ENCODE measurements at places on chromosomes 2 and 18.
A peak's percentile ranks its signal among the peaks of the same experiment; 100 is the strongest.

DNA sequence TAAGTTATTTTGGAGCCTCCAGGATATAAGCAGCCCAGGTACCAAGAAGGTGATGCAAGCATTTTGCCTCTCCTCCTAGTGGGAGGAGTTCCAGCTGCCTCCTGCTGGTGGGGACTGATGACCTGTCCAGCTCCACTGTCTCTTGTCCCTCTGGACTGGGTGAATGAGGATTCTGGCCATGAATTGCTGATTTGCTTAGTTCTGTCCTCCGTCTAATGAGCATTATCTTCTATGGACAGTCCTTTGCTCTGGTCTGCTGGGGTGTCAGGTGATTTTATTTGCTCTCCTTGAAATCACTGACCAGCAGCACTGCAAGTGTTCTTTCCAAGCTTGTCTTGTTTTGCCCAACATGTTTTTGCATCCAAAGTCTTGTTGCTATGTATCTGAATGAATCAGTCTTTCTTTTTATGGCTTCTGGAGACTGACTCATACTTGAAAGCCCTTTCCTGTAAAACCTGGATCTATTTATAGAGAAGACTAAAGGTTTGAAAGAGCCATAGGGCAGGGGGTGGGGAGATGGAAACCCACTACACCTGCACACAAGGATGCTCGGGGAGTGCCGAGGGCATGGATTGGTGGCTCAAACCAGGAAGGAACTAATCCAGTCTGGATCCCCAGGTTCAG lies 40.5 kb upstream of the EFHD1 start:
- DNase-seq = no peak

DNA sequence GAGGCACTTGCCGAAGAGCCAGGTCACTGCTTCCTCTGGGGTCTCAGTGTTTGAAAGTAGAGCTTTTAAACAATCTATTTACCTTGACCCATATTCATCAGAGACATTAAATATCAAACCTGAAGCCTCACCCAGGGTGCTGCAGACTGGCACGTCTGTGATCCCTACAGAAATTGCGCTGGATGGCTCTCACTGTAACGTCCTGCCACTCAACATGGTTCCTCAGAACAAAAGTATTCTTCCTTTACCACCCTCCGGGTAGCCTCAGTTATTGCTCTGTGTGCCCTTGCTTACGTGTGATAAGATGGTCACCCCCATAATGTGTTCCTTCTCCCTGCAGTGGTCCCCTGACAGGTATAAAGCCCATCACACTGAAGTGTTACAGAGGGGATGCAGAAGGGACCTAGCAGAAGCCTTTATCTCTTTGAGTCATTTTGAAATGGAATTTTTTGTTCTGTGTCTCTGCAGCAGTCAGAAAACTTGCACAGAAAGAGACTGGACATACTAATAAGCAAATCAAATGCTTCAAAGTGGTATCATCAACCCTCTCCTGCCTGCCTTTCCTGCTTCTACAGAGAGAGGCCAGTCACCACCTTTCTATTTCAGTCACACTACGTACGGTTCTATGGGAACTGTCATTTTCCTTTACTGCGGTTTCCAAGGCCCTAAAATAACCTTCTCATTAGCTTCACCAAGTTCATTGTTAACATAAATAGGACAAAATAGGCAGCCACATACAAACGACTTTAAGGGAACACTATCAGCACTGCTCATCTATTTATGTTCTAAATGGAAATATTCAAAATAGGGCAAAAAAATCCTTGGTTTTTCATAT lies 86.8 kb downstream of the METTL8 start:
- DNase-seq = no peak

GRCh38 chr2:95262896-95263542 lies 11.2 kb upstream of the PROM2 start:
- no peak for DNase-seq

GRCh38 chr2:160429248-160430000 lies 64.2 kb downstream of the RBMS1 start:
- DNase-seq = peak; percentile 61

GRCh38 chr2:177149155-177149503 lies 63.5 kb upstream of the HNRNPA3 start:
- no peak for DNase-seq

GRCh38 chr18:40608226-40608625 lies 1346.8 kb upstream of the PIK3C3 start:
- no peak for DNase-seq

DNA sequence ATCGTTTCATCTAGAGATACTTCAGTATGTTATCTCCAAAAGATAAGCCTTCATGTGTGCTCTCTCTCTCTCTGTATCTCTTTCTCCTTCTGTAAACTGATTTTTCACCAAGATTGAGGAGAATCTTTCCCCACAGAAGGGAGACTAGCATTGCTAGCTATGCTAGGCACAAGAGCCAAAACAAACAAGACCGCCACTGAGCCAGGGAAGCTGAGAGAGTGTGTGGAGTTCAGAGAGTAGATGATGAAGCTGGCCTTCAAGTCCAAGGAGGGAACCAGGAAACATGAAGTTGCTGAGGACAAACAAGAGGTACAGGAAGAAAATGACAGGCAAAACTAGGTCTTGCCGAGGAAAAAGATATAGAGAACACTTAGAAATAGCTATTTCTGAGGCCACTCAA lies 23.4 kb downstream of the DAPL1 start:
- no peak for DNase-seq

DNA sequence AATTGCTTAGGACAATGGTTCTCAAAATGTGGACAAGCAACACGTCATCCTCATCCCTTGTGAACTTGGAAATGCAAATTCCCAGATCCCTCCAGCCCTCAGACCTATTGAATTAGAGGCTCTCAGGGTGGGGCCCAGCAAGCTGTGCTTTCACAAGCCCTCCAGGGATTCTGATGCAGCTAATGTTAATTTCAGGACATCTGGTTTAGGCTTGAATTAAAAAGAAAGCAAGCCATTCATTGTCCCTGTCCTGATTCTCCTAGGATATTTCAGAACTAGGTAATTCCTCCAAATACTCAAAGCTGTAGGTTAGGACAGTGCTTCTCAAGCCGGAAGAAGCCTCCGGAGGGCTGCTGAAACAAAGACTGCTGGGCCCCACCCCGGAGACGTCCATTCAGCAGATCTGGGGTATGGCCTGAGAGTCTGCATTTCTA lies 26.0 kb upstream of the GLI2 start:
- no peak for DNase-seq

DNA sequence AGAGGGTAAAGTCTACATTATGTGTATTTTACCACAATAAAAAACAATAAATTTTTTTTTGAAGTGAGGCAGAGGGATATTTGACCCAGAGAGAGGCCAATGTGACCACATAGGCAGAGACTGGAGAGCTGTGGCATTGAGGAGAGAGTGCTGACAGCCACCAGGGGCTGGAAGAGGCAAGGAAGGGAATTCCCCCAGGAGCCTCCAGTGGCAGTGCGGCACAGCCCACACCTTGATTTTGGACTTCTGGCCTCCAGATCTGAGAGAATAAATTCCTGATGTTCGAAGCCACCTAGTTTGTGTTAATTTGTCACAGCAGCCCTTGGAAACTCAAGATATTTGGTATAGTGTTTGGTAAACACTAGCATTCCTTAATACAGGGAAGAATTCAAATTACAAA lies 22.7 kb downstream of the ANKRD29 start:
- DNase-seq = no peak

- DNase-seq = no peak
Observed at GRCh38 chr2:453132-453531, 165.2 kb upstream of the ALKAL2 start.

- no peak for DNase-seq
Observed at GRCh38 chr2:64422466-64422865, 31.5 kb upstream of the LGALSL start.

DNA sequence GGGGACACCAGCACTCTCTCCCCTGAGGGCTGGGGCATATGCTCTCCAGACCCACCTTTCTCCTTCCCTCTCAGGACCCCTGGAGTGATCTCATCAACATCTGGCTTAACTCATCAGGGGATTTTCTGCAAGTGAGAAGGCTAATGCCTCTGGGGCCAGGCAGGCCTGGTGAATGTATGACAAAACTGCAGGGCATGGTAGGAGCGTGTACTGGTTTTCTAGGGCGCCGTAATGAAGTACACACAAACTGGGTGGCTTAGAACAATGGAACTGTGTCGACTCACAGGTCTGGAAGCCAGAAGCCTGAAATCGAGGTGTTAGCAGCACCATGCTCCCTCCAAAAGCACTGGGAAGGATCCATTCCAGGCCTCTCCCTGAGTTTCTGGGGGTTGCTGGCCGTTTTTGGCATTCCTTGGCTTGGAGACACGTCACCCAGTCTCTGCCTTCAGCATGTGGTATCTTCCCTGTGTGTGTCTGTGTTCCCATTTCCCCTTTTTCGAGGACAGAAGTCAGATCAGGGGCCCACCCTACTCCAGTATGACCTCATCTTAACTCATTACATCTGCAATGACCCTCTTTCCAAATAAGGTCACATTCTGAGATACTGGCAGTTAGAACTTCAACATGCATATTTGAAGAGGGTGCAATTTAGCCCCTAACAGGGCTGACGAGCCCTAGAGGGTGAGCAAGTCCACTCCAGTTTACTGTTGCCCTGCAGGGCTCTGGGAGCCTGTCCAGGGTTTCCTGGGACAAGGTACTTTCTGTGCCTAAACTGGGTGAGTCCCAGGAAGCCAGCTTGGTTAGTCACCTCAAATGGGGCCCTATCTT lies 45.5 kb upstream of the CAB39 start:
- DNase-seq = peak; percentile 92

DNA sequence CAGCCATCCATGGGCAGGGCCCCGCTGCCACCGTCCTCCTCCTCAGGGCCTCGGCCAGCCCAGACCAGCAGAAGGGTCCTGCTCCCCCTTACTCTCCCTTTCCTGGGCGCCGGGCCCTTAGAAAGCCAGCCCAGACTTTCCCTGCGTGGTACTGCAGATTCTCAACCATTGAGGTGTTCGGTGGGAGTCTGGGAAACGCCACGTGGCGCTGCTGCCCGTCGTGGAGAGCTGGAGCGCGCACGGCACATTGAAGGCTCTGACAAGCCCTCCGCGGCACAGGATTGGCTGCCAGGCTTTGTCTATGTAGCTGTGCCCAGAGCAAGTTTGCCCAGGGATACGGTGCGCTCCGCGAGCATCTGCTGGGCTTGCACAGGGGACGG lies 10.4 kb upstream of the KLHL30 start:
- DNase-seq = no peak

Measured in inflammatory macrophage treated with lipopolysaccharide for 1 hour (primary cell).